ENCODE measurements at places on chromosomes 2 and 18. TPM values are rescaled to one million over a fixed set of nuclear protein-coding genes. Genes with fewer than 3 reads are reported as not detected.

Gene UGT1A4
- total RNA-seq = 0.07 TPM

Gene DES
- 0.29 TPM for total RNA-seq

Gene MPP4
- total RNA-seq = 0.07 TPM

Gene FBLN7
- 0.44 TPM for total RNA-seq

Gene CYB5A
- 133 TPM for total RNA-seq

Gene TANC1
- total RNA-seq = 8.7 TPM

Gene FOXD4L1
- 0.31 TPM for total RNA-seq

Gene HRH4
- total RNA-seq = not detected

Gene CXCR4
- 0.56 TPM for total RNA-seq

Gene ACTG2
- 0.30 TPM for total RNA-seq

Gene APLF
- total RNA-seq = 0.66 TPM

Gene KCNJ3
- not detected for total RNA-seq

Gene ZC3H8
- total RNA-seq = 13.4 TPM

Gene TUBA3E
- 4.6 TPM for total RNA-seq

Gene SLC11A1
- total RNA-seq = 0.08 TPM

Gene NIFK
- 79.1 TPM for total RNA-seq

Gene GTF3C2
- total RNA-seq = 55.6 TPM

Gene CROCC2
- total RNA-seq = not detected

Gene TWIST2
- 8.2 TPM for total RNA-seq

Gene GBX2
- total RNA-seq = 2.9 TPM

Gene SERPINB13
- total RNA-seq = not detected

Gene FBXO15
- total RNA-seq = 0.67 TPM

Gene CYP20A1
- 10.0 TPM for total RNA-seq

Gene GAREM1
- total RNA-seq = 5.2 TPM

Gene SUCLG1
- total RNA-seq = 93.4 TPM

Gene FABP1
- total RNA-seq = not detected

Gene CTNNA2
- total RNA-seq = 0.16 TPM

Gene TMEM169
- 0.38 TPM for total RNA-seq

Gene GALNT14
- 44.6 TPM for total RNA-seq

Gene OR6B2
- total RNA-seq = not detected

Gene LRP2
- total RNA-seq = 0.02 TPM

Gene LOXHD1
- not detected for total RNA-seq

Gene PHLPP1
- total RNA-seq = 8.0 TPM

Gene ZSCAN30
- 0.93 TPM for total RNA-seq

Gene TAF4B
- total RNA-seq = 4.4 TPM

Gene LYPD1
- total RNA-seq = 14.6 TPM

Gene CD226
- total RNA-seq = 0.13 TPM

Gene FAM117B
- total RNA-seq = 1.7 TPM

Gene BOLL
- not detected for total RNA-seq

Gene REG3G
- total RNA-seq = not detected

Gene TSGA10
- 4.2 TPM for total RNA-seq

Gene C2orf72
- total RNA-seq = 6.0 TPM

Gene THSD7B
- not detected for total RNA-seq

Gene MC5R
- not detected for total RNA-seq

Gene PROC
- total RNA-seq = 4.6 TPM

Gene SERPINB10
- total RNA-seq = not detected

Gene ALPG
- total RNA-seq = 0.38 TPM

Gene C1GALT1C1L
- total RNA-seq = 2.3 TPM

Gene CRACDL
- total RNA-seq = 4.2 TPM

Gene NEURL3
- 0.62 TPM for total RNA-seq

Gene TOGARAM2
- 0.09 TPM for total RNA-seq

Gene ABHD1
- total RNA-seq = 0.93 TPM

Gene COL4A3
- 1.3 TPM for total RNA-seq
